ENCODE measurements at places on chromosomes 3 and 15.

DNA sequence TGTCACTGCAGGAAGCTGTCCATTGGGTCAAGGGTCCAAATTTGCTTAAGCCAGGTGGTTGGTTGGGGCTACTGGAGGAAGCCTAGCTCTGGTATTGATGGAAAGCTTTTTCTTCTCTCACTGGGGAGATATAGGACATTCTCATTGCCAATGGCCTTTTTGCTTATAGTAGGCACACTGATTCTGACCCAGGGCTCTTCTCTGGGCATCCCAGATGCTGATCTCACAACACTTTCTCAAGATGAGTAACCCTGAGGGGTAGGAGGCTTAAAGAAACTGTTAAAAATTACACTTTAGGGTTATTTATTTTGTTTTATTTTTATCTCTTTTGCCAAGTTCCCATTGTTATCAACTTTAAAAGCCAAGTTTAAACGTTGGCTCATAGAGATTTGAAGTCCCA is 337.8 kb downstream of the LRRC3B start:
- no peaks in the 10 kb centered on the region for H3K4me1 ChIP-seq
- no peaks in the 10 kb centered on the region for H3K36me3 ChIP-seq
- no peak overlapping the region for H3K4me3 ChIP-seq

- DNase-seq, result no peak
- no peak overlapping the region for H3K4me3 ChIP-seq
- no peaks in the 10 kb centered on the region for H3K4me1 ChIP-seq
- H3K36me3 ChIP-seq, result no peaks in the 10 kb centered on the region
- no peak overlapping the region for H3K27ac ChIP-seq
These were observed 186.7 kb downstream of the NFKBIZ start for GRCh38 chr3:102036017-102036416.

- H3K36me3 ChIP-seq, result no peaks in the 10 kb centered on the region
- H3K4me3 ChIP-seq, result no peak overlapping the region
- H3K27ac ChIP-seq, result no peak overlapping the region
- no peaks in the 10 kb centered on the region for H3K27me3 ChIP-seq
- no peaks in the 10 kb centered on the region for H3K4me1 ChIP-seq
These were observed 31.0 kb downstream of the ENTPD3 start for GRCh38 chr3:40417845-40418543.

- no peak overlapping the region for H3K4me3 ChIP-seq
- peaks cover 3% of the 10 kb centered on the region for H3K4me1 ChIP-seq
- H3K27me3 ChIP-seq, result no peaks in the 10 kb centered on the region
- H3K27ac ChIP-seq, result no peak overlapping the region
- no peak for DNase-seq
These were observed 11.0 kb downstream of the TRPM7 start for GRCh38 chr15:50675535-50676144.

DNA sequence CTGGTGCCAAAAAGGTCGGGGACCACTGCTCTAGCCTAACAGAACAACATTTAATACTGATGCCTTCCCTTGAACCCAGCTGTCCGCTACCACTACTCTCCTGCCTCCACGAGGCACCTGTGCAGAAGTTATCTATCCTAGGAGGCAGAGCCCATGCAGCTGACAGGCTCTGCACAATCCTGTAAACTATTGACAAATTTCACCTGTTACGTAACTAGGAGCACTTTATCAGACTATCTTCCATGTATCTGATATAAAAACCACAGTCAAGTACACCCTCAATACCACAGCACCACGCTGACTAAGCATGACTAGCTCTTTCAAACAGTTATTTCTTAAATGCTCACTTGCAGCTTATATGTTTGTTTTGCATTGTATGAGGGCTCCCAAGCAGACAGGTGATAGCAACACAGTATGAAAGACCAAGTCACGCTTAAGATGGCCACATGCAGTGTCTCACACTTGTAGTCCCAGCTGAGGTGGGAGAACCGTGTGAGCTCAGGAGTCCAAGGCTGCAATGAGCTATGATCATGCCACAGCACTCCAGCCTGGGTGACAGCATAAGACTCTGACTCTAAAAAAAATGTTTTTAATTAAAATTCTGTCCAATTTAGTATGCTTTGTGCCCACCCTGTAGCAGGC is 4.5 kb upstream of the IL17RC start:
- no peak overlapping the region for H3K4me3 ChIP-seq
- no peak overlapping the region for H3K27ac ChIP-seq
- DNase-seq, result no peak
- H3K36me3 ChIP-seq, result no peaks in the 10 kb centered on the region
- H3K4me1 ChIP-seq, result peaks cover 11% of the 10 kb centered on the region
- no peaks in the 10 kb centered on the region for H3K27me3 ChIP-seq

- no peaks in the 10 kb centered on the region for H3K36me3 ChIP-seq
- no peaks in the 10 kb centered on the region for H3K4me1 ChIP-seq
- no peak overlapping the region for H3K27ac ChIP-seq
- H3K27me3 ChIP-seq, result no peaks in the 10 kb centered on the region
- no peak overlapping the region for H3K4me3 ChIP-seq
These were observed 751.7 kb upstream of the GOLIM4 start for GRCh38 chr3:168847291-168847883.

GRCh38 chr15:40285151-40285550 is 2.3 kb upstream of the ANKRD63 start:
- H3K27me3 ChIP-seq, result peaks cover 13% of the 10 kb centered on the region
- no peaks in the 10 kb centered on the region for H3K4me1 ChIP-seq
- H3K4me3 ChIP-seq, result no peak overlapping the region

- no peaks in the 10 kb centered on the region for H3K4me1 ChIP-seq
- DNase-seq, result no peak
- H3K36me3 ChIP-seq, result no peaks in the 10 kb centered on the region
These were observed 141.7 kb upstream of the PROK2 start for GRCh38 chr3:71926616-71927015.

DNA sequence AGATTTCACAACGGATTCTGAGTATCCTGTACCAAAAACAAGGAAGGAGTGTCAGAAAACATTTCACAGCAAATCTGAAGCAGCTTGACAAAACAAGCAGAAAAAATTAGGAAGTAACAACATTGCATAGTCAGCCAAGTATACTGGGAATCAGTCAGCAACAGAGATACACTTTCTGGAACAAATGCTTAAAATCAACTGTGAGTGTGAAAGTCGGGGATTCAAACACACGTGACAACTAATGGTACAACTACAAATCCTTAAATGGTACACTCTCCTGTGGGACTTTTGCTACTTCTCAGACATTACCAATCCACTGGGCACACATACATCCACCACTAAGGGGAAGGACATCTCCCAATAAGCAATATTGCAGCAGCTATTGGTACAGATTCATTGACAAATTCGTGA is 296.6 kb upstream of the MME start:
- DNase-seq, result no peak

DNA sequence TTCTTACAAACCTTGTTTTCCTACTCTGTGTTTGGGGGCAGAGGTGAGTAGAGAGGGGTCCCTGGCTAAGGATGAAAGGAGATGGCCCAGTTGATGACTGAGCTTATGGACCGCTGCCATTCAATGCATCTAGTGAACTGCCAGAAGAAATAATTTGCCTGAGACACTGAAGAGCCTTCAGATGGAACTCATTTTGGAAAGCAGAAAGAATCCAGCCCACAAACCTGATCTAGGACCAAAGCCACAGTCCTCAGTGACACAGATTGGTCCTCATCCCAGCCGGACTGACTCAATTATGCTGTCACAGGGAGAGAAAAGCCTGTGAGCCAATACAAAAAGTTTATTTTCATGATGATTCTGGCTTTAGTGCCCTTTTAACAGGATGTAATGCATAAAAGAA is 82.7 kb downstream of the CD47 start:
- no peak overlapping the region for H3K27ac ChIP-seq
- H3K4me1 ChIP-seq, result no peaks in the 10 kb centered on the region
- H3K4me3 ChIP-seq, result no peak overlapping the region

GRCh38 chr3:130997289-130997688 is 29.3 kb downstream of the ASTE1 start:
- no peaks in the 10 kb centered on the region for H3K4me1 ChIP-seq
- no peak overlapping the region for H3K4me3 ChIP-seq
- no peak for DNase-seq
- peaks cover 15% of the 10 kb centered on the region for H3K36me3 ChIP-seq
- no peaks in the 10 kb centered on the region for H3K27me3 ChIP-seq

DNA sequence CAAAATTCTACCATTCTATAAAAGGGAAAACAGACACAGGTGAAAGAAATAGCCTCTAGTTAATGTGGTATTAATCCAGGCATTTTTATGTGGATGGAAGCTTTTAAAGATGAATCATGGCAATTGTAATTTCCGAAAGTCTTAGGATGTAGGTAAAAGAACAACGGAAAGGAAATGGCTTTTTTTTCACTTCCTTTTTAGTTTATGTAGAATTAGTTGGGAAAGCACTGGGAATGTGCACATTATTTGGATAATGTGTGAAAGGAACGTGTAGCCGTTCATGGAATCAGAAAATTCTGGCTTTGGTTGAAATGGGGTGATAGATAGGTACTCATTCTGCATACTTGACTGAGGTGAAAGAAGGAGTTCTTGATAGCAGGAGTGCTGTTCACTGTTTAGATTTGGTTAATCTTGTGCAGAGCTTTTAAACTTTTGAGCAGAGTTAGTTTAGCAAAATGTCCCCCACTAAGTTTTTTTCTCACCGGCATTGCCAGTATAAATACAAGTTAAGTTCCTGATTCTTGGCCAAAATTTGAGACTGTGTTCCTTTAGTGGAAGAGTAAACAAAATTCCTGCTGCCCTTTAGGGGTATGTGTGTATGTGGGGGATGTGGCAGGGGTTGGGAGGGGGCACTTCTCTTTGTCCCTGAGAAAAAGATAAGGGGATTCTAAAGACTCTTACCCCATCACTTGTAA is 20.2 kb upstream of the UTS2B start:
- no peaks in the 10 kb centered on the region for H3K27me3 ChIP-seq
- H3K4me3 ChIP-seq, result no peak overlapping the region
- DNase-seq, result no peak
- no peaks in the 10 kb centered on the region for H3K36me3 ChIP-seq
- no peaks in the 10 kb centered on the region for H3K4me1 ChIP-seq

GRCh38 chr3:124275412-124275811 is 283.5 kb upstream of the ROPN1 start:
- no peak overlapping the region for H3K27ac ChIP-seq
- no peaks in the 10 kb centered on the region for H3K27me3 ChIP-seq
- H3K36me3 ChIP-seq, result no peaks in the 10 kb centered on the region
- no peak overlapping the region for H3K4me3 ChIP-seq
- no peak for DNase-seq
- H3K4me1 ChIP-seq, result no peaks in the 10 kb centered on the region

- DNase-seq, result no peak
- H3K36me3 ChIP-seq, result no peaks in the 10 kb centered on the region
- H3K27me3 ChIP-seq, result no peaks in the 10 kb centered on the region
- no peak overlapping the region for H3K4me3 ChIP-seq
These were observed 51.0 kb downstream of the ARNT2 start for GRCh38 chr15:80455051-80455648.

GRCh38 chr15:100902436-100903167 is 16.6 kb upstream of the LRRK1 start:
- H3K27me3 ChIP-seq, result no peaks in the 10 kb centered on the region
- no peaks in the 10 kb centered on the region for H3K36me3 ChIP-seq
- no peak overlapping the region for H3K4me3 ChIP-seq
- no peaks in the 10 kb centered on the region for H3K4me1 ChIP-seq
- no peak for DNase-seq

DNA sequence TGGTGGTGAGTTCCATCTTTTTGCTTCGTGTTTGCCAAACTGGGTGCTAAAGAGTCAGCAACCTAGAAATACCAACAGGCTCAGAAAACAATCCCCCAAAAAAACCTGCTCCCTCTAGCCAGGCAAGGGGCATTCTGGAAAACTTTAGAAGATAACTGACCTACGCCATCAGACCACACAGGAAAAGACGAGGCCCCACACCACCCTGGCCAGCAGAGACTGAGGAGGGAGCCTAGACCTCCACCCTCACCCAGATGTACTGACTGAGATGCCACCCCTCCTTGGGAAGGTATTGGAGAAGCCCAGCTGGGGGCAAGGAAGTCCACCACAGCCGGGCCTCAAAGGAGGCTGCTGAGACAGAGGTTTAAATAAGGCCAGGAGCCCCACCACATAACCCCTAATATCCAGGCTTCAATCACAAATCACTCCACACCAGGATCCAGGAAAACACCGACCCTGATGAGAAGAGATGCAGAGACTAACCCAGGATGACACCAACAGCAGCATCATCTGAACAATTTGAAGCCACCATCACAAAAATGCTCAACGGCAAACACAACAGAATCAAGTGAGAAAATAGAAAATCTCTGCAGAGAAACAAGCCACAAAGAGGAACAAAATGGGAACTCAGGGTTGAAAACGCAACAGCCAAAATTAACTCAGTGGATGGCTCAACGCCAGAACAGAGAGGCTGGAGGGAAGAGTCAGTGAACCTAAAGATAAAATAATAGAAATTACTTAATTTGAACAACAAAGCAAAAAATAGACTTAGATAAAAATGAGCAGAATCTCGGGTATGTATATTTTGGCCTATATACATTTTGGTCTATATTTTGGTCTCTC is 61.0 kb downstream of the TPRA1 start:
- H3K27ac ChIP-seq, result no peak overlapping the region
- H3K4me3 ChIP-seq, result no peak overlapping the region
- H3K36me3 ChIP-seq, result no peaks in the 10 kb centered on the region
- no peak for DNase-seq
- no peaks in the 10 kb centered on the region for H3K27me3 ChIP-seq

GRCh38 chr15:101264911-101265641 is 12.2 kb downstream of the SELENOS start:
- no peak overlapping the region for H3K27ac ChIP-seq
- no peaks in the 10 kb centered on the region for H3K4me1 ChIP-seq

DNA sequence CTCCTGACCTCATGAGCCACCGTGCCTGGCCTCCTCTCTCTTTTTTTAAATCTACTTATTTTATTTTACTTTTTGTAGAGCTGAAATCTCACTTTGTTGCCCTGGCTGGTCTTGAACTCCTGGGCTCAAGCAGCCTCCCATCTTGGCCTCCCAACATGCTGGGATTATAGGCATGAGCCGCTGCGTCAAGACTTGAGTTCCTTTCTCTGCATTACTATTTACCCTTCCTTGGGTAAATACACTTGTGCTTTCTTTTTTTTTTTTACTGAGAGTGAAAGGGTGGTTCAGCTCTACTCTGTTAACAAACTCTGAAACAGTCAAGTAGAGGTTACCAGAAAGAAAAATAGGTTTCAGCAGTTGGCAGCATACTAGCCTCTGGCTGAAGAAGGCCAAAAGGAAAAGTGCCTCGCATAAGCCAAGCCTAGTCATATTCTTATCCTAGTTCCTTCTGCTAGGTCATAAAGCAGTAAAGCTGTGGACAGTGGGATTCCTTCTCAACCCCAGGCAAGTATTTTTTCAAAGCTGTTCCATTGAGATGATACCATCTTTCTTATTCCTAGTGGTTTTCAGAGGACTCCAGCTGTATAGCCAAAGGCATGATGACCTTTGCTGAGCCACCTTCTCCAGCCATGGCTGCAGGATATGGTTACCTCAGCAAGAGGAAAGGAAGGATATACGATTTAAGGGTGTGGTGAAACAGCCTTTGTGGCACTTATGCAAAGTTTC is 135.1 kb downstream of the RBPMS2 start:
- peaks cover 36% of the 10 kb centered on the region for H3K4me1 ChIP-seq
- H3K27me3 ChIP-seq, result no peaks in the 10 kb centered on the region
- H3K4me3 ChIP-seq, result no peak overlapping the region
- H3K27ac ChIP-seq, result no peak overlapping the region
- no peak for DNase-seq
- H3K36me3 ChIP-seq, result peaks cover 11% of the 10 kb centered on the region

GRCh38 chr3:118682921-118683320 is 351.7 kb downstream of the IGSF11 start:
- H3K4me3 ChIP-seq, result no peak overlapping the region
- no peaks in the 10 kb centered on the region for H3K27me3 ChIP-seq
- no peaks in the 10 kb centered on the region for H3K36me3 ChIP-seq
- no peaks in the 10 kb centered on the region for H3K4me1 ChIP-seq
- no peak overlapping the region for H3K27ac ChIP-seq

GRCh38 chr15:24954783-24955530 is at the start of the genes SNRPN and SNURF:
Gene SNRPN, plus strand, starts transcription at chr15:24954987. Its CDS starts 19,467 bp downstream, at chr15:24974454.
Gene SNURF, plus strand, starts transcription at chr15:24954987. Its CDS starts 62 bp downstream, at chr15:24955049.
- peak; percentile 44 for DNase-seq
- no peaks in the 10 kb centered on the region for H3K4me1 ChIP-seq
- H3K36me3 ChIP-seq, result peaks cover 21% of the 10 kb centered on the region
- no peaks in the 10 kb centered on the region for H3K27me3 ChIP-seq
- H3K27ac ChIP-seq, result peak within 1 kb of the TSS; percentile 85

Measured in naive thymus-derived CD4-positive, alpha-beta T cell (primary cell).